ENCODE measurements at places on chromosomes 6 and 20.

DNA sequence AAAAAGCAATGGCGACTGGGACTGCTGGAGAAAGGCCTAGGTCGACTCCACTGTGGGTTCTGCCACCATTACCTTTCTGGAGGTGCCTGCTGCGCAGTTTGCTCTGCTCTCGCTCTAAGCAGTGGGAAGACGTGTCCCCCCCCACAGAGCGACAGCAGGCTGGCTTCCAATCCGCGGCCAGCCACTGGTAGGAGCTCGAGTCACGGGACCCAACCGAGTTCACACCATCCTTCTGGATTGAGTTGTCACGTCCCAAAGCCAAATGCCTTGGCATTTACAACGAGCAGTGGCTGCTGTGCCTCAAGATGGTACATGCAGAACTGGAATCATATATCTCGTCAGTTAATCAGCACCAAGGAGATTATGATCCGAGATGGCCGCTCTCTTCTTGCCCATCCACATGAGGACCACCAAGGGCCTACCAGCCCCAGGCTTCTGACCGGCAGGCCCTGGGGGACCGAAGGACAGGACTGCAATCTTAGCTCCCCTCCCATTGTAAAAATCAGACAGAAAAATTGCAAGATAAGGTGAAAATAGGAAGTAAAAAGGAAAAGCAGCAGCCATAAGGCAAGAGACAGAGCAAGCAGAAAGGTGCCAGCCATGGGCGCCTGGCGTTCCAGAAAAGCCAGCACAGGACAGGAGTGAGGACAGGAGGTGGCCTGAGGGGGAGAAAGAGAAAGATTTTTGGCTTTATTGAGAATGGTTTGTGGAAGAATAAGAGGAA, 74.4 kb downstream of the TRAM2 start:
- no peak for DNase-seq

- DNase-seq: no peak
These were observed 90.0 kb upstream of the AKAP12 start for GRCh38 chr6:151149793-151150192.

GRCh38 chr6:81889377-81890053, 137.0 kb upstream of the TENT5A start:
- no peak for DNase-seq

DNA sequence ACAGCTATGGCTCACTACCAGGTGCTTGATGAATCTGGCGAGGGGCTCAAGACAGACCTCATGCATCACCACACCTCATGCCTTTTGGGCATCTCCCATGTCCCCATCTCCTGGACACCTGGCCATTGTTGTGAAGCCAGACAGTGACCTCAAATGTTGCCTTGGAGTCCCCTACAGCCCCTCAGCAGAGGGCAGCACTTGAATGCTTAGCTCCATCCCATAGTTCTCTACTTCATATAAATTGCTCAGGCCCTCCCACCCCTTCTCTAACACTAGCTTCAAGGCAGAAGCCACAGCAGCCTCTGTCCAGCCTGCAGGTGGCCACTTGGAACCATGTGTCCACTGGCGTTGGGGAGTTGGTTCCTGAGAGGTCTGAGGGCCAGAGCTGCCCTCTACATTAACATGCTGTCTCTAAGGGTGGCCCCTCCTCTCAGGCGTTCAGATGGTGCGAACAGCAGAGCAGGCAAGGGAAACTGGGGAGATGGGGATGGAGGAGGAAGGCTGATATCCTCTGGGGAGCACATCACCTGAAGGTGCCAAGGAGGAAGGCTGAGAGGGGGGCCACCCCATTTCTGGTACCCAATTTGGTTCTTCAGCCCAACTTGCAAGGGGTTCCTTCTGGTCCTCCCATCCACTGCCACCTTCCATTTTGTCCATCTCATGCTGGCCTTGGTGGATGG, 31.3 kb downstream of the MOCS1 start:
- no peak for DNase-seq

- no peak for DNase-seq
These were observed 158.6 kb downstream of the RNF144B start for GRCh38 chr6:18545726-18546125.
